NCI-H2081 treated with DMSO at 0.1 percent for 48 hours (cell line): ENCODE measurements at places on chromosomes 1 and 21.

DNA sequence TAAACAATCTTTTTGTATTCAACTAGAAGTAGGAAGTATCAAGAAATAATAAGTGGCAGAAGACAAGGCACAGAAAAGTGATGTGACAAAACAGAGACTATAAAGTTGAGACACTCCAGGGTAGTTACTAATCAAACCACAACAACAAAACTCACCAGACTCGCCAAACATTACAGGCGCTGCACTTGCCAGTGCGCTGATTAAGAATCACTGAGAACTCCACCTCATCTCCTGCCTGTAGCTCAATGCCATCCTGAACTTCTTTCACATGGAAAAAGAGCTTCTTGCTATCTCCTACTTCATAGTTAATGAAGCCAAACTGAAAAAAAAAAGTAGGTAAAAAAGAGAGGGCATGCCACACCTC, 2.8 kb upstream of the NRAS start:
- DNase-seq, result no peak

- DNase-seq, result no peak
These were observed 5.5 kb downstream of the C1QB start for GRCh38 chr1:22658385-22659163.

GRCh38 chr21:45600248-45600647, 43.3 kb upstream of the PCBP3 start:
- no peak for DNase-seq

DNA sequence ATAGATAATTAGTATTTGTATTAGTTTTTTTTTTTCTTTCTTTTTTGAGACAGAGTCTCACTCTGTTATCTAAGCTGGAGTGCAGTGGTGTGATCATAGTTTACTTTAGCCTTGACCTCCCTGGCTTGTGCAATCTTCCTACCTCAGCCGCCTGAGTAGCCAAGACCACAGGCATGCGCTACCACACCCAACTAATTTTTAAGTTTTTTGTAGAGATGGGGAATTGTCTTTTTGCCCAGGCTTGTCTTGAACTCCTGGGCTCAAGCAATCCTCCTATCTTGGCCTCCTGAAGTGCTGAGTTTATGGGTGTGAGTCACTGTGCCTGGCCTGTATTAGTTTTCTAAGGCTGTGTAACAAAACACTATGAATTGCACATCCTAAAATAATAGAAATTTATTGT, 58.3 kb downstream of the MSH4 start:
- DNase-seq, result no peak

- DNase-seq, result no peak
These were observed 66.5 kb upstream of the IGSF21 start for GRCh38 chr1:18041102-18041501.

- DNase-seq, result no peak
These were observed 109.1 kb downstream of the MRPS6 start for GRCh38 chr21:34182436-34182835.

GRCh38 chr1:10905841-10906655, 106.4 kb upstream of the TARDBP start:
- no peak for DNase-seq

DNA sequence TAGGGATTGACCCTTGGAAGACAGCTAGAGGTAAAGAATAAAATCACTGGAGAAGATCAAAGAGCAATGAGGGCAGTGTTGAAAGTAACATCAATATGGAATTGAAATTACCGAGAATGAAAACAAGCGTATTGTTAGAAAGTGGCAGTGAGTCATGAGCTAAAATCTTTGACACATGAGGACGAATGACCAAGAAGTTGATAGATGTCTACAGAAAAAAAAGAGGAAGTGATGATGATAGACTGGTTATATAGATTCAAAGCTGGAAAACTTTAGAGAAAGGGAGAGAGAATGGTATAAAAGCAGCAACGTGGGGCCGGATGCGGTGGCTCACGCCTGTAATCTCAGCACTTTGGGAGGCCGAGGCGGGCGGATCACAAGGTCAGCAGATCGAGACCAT, 12.5 kb upstream of the DNM3 start:
- no peak for DNase-seq

DNA sequence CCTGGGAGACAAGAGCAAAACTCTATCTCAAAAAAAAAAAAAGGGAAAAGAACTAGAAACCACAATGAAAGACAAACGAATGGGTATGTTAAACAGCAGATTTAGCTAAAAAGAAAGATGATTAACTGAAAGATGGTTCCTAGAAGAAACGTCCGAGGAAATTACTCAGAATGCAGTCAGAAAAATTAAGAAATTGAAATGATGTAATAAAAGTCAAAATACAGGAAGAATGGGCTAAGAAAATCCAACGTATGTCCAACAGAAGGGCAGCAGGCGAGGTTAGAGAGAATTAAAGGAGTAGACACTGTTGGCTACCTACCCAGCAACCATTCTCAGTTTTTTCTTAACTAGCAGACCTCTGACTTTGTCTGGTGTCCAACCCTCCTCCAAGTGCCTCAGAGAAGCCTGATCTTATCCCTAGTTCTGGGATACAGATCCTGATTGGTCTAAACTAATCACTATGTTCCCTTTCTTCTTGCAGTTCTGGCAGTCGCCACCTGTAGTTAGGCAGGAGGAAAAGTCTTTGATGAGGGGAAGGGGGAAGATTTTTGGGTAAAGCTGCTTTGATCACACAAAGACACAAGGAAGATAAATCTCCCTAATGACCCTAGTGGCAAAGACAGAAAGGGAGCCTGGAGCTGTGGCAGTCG, 25.7 kb downstream of the GPR161 start:
- no peak for DNase-seq

- no peak for DNase-seq
These were observed at the start of gene KIF21B for GRCh38 chr1:201023517-201023902. TSS of gene KIF21B (minus strand) at chr1:201023714. CDS start at chr1:201023383, 331 bp downstream.

GRCh38 chr1:155173478-155174323, at the start of gene TRIM46:
TSS of gene TRIM46 (plus strand) at chr1:155173849. CDS start at chr1:155173967, 118 bp downstream.
- peak; percentile 42 for DNase-seq

- DNase-seq, result no peak
These were observed 32.3 kb upstream of the ETS2 start for GRCh38 chr21:38773099-38774061.

DNA sequence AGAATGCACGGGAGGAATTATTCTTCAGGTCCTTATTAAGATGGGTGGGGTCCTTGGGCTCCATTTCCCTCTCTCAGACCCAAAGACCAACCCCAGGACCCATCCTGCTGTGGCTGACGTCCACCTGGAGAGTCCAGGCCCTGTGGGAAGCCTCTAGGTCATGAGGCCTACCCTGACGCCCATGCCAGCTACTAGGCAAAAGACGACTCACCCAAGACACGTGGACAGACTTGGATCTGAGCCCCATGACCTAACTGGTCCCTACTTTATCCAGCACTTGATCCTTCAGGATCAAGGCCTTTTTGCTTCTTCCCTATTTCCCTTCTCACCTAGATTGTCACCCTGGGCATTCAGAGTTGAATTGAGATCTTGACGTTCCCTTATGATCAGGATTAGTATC, 56.0 kb upstream of the CASZ1 start:
- no peak for DNase-seq

- DNase-seq, result no peak
These were observed 13.6 kb downstream of the GJA4 start for GRCh38 chr1:34806396-34806795.

DNA sequence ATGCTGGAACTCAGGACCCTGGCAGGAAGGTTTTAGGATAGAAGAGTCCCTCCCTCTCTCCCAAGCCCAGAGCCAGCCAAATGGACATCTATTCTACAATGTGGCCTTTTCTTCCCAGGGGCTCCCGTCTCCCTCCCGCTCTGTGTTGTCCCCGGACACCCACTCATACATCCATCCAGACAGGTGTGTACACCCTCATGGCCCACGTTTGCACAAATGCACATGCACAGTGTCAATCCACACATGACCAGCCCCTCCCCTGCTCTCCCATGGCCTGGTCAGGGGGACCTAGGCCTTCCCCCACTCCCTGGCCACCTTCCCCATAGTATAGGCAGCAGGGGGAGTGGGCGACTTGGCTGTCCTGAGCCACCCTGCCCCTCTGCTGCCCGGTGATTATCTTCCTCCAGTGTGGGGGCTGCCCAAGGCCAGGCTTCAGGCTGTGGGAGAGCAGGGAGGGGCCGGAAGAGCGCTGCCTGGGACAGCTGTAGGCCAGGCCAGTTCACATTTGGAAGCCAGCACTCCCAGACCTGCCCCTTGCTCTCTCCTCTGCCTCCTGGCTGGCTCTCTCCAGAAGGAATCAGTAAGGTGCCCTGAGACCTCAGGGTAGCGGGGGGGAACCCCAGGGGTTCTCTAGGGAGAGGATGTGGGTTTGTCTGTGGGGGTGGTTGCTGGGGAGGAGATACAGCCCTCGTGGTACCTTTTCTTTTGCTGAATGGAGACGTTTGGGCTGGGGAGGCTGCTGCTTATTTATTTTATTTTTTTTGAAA, 4.1 kb upstream of the PTPN7 start:
- no peak for DNase-seq

- DNase-seq, result no peak
These were observed 18.5 kb downstream of the TNFRSF1B start for GRCh38 chr1:12185036-12185917.

- DNase-seq, result no peak
These were observed 2.0 kb downstream of the FMO1 start for GRCh38 chr1:171250263-171250662.

GRCh38 chr1:244104309-244105060, 53.4 kb downstream of the ZBTB18 start:
- no peak for DNase-seq

- DNase-seq, result no peak
These were observed 11.5 kb downstream of the LAMC1 start for GRCh38 chr1:183034682-183035081.

GRCh38 chr1:6634371-6635052, 9.8 kb downstream of the THAP3 start:
- no peak for DNase-seq

DNA sequence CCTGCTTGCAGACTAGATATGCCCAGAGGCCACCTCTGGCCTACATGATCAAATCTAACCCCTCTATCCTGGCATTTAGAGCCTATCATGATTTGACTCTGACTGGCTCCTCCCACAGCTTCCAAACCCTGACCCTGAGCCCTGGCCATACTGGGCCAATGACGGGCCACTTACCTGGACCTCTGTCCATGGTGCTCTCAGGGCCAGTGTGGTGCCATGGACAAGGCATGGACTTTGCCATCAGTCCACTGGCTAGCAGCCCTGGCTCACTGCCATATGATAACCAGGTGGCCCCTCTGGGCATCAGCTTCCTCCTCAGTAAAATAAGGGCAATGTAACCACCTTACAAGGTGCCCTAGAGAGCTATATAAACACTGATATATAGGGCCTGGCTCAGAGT, 713.4 kb downstream of the PTPRU start:
- no peak for DNase-seq

DNA sequence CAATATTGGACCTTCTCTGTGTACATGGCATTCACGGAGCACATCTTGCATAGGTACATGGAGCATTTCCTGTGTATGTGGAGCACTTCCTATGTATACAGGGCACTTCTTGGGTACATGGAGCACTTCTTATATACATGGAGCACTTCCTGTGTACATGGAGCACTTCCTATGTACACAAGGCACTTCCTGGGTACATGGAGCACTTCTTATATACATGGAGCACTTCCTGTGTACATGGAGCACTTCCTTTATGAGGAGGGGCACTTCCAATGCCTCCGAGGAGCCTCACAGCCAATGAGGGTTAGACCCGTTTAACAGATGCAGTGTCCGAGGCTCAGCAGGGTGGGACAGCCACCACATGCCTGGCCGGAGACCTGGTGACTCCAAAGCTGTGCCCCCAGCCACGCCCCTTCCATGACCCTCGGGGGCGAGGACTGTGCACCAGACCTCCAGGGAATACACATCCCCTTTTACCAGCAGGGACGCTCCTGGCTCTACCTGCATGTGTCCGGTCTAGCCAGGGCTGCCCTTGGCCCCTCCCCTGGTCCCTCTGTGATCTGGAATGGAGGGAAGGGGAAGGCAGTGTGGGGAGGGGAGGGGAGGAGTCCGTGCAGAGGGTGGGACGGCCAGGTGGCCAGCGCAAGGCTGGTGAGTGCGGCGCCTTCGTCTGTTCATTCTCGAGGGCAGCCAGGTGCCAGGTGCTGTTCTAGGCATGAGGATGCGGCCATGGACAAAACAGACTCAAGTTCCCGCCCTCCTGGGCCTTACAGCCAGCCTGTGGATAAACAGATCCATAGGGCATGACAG, 195.1 kb upstream of the TMEM51 start:
- no peak for DNase-seq

DNA sequence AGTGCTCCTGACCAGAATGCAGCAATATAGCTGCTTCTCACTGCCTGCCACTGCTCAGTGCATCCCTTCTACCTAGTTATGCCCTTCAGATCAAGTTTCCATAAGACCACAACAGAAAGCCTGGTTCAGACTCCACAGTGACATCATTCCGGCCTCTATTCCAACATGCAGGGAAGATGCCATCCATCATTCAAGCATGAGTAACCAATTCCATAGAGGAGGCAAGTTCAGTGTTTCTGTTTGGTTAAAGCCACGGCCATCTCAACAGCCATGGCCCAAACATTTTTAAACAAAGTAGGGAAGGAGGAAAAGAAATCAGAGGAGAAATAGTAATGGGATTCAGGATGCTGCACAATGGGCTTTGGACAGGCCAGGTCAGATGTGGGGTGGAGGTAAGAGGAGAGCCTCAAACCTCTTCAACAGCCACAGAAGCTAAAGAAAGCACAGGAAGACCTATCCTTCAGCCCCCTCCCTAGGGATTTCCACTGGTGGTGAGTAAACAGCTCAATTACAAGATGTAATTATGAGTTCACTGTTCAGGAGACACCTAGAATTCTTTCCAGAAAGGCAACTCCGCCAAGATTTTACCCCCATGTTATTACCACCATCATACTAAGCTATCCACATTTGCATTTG, 484.9 kb downstream of the SETD4 start:
- DNase-seq, result no peak

- no peak for DNase-seq
These were observed 1156.3 kb upstream of the B3GALT2 start for GRCh38 chr1:194342484-194343262.

GRCh38 chr1:230186003-230186863, 119.2 kb downstream of the GALNT2 start:
- peak; percentile 74 for DNase-seq

DNA sequence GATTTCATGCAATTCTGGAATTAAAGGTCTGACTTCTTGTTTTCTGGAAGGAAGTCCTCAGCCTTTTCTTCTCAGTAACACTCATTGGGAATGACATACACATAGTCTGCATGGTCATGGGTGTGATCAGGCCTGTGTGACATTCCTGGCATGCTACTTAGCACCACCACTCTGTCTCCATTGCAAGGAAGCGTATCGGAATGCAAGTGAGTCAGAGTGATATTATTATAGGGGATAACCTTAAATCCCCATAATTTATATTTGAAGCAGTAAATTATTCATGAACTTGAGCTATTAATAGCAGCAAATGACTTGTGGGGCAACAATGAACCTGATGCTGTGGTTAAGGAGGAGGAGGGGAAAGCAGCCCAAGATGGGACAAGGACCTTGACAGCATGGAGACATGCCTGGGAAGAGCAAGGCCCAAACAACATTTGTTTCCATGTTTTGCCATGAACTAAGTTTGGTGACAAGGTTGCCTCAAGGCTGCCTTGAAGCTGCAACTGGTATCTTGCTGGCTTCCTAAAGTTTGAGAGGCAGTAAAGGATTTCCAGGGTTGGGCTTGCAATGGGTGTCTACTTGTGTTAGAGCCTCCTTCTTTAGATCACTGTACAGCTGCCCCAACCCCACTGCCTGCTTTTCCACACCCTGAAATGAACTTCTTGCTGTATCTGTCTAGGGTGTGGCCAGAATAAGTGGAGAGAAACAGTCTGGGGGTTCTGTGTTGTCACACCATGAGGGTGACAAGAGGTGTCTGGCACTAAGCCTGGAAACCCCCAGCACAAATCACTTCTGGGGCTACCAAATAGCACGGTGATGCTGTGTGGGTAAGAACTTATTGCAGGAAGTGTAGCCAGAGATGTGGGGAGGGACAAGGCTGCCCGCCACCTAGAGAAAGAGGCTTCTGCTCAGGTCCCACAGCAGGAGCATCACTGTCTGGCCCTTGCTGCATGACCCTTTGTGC, 4.6 kb downstream of the MAB21L3 start:
- no peak for DNase-seq
